ENCODE measurements at places on chromosomes 13 and 19.

DNA sequence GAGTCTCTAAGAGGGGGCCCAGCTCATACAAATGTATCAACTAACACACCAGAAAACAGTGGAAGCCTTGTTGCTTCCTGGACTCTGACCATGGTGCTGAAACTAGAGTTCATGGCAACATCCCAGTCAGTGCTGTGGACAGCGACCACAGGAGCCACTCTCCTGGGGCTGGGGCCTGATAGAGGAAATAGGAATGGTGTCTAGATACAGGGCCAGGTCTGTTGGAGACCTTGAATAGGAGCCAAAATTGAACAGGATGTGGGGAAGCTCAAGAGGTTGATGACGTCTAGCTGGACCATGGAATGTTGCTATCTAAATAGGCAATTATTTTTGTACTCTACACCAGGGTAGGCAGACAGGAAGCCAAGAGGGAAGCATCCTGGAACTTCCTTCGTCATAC lies 21.7 kb downstream of the LILRB4 start:
- DNase-seq = no peak

DNA sequence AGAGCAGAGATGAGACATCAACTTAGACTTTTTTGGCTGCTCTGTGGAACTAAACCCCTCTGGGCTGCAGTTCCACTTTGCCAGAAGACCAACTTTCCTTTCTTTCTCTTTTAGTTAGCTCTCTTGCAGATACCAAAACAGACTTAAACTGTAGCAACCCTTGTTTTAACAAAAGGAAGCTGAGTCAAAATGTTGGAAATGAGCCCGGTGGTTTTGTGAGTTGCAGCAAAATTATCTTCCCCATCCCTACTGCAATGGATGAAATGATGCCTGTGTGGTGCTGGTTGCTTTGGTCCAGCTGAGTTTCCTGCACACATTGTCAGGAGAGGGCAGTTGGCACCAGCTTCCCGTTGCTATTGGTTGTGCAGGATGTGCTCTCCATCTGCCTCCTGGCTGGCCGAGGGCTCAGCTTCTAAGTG lies 115.3 kb downstream of the LRCH1 start:
- no peak for DNase-seq

DNA sequence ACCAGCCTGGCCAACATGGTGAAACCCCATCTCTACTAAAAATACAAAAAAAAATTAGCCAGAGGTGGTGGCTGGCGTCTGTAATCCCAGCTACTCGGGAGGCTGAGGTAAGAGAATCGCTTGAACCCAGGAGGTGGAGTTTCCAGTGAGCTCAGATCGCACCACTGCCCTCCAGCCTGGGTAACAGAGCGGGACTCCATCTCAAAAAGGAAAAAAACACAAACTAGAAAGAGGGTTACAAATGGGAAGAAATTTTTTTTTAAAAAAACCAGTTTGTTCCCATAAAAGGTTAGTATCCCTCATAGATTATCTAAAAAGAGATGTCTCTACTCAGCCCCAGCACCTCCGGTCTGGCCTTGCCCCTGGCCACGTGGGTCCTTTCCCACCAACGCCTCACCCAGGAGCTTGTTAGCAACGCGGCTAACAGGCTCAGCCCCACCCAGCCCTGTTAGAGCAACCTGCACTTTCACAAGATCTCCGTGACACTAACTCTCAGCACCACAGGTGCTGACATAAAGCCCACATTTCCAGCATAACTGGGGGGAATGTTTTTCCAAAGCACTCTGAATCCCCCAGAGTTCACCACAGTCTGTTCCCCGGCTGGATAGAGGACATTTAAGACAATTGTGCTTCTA lies 4.3 kb downstream of the DMKN start:
- DNase-seq = no peak

DNA sequence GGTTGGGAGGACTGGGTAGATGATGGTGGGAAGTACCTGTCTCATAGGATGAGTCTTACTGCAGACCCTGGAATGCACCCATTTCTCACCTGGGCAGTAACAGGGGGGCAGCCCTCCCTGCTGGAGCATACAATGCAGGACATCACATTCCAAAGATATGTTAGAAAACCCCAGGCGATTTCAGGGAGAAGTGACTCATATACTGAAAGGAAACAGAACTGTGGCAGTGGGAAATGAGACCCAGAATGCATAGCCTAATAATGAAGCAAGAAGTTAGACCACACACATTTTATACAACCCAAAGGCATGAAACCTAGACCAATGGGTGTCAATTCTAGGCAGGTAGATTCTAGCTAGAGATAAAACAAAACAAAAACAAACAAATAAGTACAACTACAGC lies 402.7 kb downstream of the IRS2 start:
- DNase-seq = no peak

- no peak for DNase-seq
Measured at GRCh38 chr13:33840402-33840801, 22.5 kb downstream of the RFC3 start.

GRCh38 chr19:19597809-19598306 lies 20.6 kb downstream of the PBX4 start:
- peak; percentile 16 for DNase-seq

DNA sequence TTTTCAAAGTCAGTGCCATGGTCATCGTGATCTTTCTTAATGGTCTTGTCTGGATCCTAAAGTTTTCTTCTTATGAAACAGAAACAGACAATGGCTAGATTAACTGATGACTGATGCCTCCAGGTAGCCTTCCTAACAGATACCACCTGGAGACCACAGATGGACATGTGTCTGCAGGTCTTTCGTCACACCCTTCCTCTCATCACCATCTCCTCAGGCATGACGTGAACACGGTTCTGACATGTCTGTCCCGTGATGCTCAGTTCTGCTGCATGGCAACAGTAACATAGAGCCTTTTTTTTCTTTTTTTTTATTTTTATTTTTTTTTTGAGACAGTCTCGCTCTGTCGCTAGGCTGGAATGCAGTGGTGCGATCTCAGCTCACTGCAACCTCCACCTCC lies 13.1 kb upstream of the LAMP1 start:
- no peak for DNase-seq

GRCh38 chr19:8487137-8487851 lies 15.1 kb downstream of the PRAM1 start:
- peak; percentile 34 for DNase-seq

DNA sequence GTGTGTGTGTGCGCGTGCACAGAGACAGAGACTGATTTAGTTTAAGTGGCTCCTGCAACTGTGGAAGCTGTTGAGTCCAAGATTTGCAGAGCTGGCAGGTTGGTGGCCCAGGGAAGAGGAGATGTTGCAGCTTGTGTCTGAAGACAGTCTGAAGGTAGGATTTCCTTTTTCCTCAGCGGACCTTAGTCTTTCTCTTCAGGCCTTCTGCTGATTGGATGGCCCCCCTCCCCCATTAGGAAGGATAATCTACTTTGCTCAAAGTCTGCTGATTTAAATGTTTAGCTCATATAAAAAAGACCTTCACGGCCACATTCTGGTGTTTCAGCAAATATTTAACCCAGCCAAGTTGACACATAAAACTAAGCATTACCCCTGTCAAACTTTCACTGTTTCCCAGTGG lies 84.3 kb downstream of the SLC15A1 start:
- no peak for DNase-seq

GRCh38 chr19:33344573-33344925 lies 29.0 kb upstream of the CEBPG start:
- DNase-seq = no peak

- DNase-seq = no peak
Measured at GRCh38 chr19:1155352-1156304, 18.4 kb downstream of the SBNO2 start.

GRCh38 chr13:36417331-36417730 lies 15.0 kb upstream of the CCNA1 start:
- DNase-seq = no peak

- DNase-seq = no peak
Measured at GRCh38 chr19:5713228-5713627, 6.7 kb downstream of the LONP1 start.

DNA sequence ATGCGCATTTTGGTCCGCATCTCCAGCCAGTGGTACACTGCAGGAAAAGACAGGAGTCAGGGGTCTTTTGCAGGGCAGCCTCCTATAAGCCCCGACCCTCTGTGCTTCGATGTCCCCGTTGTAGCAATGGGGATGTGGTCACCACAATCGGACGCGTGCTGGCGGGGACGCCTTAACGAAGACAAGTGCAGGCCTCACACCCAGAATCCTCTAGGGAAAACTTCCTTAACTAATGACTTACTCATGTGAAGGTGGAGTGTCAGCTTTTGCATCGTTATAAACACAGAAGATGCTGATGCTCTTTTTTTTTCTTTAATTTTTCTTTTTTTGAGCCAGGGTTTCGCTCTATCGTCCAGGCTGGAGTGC lies 22.1 kb downstream of the VASP start:
- DNase-seq = no peak

DNA sequence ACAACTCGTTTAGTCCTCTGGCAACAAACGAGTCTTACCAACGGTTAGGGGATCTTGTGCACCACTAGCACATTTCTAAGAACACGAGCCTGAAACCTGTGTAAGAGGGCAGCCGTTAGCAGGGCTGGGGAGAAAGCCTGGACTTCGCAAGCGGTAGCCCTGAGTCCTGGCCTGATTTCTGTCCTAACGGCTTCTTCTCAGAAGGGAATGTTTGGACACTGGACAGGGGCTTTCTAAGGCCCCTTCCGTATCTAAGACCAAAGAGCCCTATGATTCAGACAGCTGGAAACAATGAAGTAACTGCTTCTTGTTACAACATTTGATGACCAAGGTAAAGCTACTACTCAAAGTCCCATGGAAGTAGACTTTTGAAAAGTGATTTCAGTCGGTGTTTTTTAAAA lies 2.2 kb downstream of the ANKRD10 start:
- no peak for DNase-seq

DNA sequence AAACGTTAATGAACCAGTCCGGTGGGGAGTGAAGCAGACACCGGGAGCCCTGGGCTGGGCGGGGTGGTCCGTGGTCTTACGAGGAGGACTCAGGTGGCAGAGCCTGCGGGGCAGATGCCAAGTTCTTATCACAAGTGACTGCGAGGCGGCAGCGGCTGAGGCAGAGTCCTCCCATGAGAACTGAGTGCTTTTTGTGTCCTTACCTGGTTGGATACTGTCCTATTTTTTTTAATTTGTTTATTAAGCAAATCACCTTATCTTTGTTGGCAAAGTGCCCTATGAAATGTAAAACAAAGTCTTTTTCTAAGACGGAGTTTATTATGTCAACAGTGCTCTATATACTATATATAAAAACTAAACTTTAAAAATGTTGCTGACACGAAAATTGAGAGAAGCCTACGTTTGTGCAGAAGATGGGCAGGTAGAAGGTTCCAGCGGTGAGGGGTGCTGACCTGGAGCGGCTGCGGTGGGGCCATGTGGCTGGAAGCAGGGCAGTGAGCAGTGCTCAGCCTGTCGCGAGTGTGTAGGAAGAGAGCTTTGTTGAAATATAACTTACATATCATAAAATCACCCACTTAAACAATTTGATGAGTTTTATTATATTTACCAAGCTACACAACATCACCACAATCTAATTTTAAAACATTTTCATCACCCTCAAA lies 82.2 kb downstream of the ATP11A start:
- DNase-seq = no peak

- DNase-seq = no peak
Measured at GRCh38 chr13:109651854-109652253, 134.5 kb downstream of the IRS2 start.

- DNase-seq = peak; percentile 36
Measured at GRCh38 chr19:2261438-2262172, 5.4 kb upstream of the JSRP1 start.

DNA sequence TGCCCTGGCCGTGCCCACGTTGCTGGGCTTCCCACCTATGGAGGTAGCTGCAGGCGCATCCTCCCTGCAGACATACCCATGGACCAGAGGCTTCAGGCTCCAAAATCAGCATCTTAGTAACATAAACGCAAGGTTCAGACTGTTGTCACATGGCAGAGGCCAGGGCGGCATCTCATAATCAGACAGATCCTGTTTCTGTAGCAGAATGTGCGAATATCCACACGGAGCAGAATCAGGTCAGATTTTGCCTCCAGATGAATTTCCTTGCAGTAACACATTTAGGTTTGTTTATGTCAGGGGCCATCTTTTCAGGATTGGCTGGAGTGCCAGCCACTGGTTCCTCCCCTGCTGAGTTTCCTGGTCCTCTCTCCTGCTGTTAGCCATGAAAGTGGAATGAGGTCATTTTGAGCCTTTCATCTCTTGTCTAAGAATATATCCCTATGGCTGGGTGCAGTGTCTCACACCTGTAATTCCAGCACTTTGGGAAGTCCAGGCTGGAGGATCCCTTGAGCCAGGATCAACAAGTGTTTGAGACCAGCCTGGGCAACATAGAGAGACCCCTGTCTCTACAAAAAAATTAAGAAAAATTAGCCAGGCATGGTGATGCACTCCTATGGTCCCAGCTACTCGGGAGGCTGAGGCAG lies 20.5 kb downstream of the SMARCA4 start:
- no peak for DNase-seq

DNA sequence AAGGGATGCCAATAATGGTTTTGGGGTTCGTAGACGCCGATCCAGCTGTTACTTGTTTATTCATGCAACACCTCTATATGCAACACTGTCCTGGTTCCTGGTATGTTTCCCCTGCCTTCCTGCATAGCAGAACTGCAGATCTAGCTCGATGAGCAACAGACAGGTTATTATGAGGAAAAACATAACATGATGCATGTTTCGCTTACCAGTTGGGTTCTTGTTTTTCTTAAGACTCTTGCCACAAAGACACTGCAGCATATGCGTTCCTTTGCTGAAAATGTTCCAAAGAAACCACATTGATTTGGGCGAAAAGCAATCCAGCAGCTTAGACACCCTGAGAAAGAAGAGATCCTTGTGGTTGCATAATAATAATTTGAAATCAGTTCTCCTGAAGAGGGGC lies 583 bp downstream of the FGF14 start:
- DNase-seq = no peak

GRCh38 chr13:41639237-41639904 lies 182.0 kb downstream of the RGCC start:
- DNase-seq = no peak

- DNase-seq = no peak
Measured at GRCh38 chr19:49132974-49133609, 13.7 kb downstream of the PPFIA3 start.

GRCh38 chr19:51098365-51099046 lies 9.7 kb downstream of the CTU1 start:
- no peak for DNase-seq

DNA sequence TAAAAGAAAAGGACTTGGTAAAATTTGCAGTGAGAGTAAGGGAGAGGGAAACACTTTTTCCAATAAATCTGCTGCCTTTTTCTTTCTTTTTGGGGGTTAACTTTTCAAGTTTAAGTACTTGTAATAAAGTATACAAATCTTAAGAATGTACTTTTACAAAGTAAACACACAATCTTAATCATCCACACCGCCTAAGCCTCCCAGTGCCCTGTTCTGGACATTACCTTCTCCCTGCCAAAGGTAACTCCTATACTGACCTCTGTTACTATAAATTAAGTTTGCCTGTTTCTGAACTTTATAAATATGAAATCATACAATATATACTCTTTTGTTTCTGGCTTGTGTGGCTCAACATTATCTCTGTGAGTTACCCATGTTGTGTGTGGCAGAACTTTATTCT lies 137.9 kb downstream of the RGCC start:
- DNase-seq = no peak

DNA sequence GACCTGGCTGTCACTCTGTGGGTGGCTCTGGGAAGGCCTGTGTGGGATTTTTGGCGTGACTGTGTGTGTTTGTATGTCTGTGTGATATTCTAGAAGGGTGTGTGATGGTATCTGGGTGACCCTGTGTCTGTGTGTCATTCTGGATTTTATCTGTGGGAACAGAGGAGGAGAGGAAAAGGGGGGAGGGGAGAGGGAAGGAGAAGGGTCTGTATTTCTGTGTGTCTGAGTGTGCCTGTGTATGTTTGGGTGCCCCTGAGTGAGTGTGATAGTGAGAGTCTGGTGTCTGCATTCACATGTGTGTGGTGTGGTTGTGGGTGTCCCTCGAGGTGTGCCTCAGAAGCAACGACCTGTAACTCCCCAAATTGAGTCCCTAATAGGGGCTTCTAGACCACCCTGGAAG lies 8.1 kb upstream of the NFIX start:
- DNase-seq = no peak

Data from activated CD4-positive, alpha-beta T cell treated with anti-CD3 and anti-CD28 coated beads for 1 hour (primary cell).